WTC11 (cell line): ENCODE measurements at places on chromosomes 5 and 9.

DNA sequence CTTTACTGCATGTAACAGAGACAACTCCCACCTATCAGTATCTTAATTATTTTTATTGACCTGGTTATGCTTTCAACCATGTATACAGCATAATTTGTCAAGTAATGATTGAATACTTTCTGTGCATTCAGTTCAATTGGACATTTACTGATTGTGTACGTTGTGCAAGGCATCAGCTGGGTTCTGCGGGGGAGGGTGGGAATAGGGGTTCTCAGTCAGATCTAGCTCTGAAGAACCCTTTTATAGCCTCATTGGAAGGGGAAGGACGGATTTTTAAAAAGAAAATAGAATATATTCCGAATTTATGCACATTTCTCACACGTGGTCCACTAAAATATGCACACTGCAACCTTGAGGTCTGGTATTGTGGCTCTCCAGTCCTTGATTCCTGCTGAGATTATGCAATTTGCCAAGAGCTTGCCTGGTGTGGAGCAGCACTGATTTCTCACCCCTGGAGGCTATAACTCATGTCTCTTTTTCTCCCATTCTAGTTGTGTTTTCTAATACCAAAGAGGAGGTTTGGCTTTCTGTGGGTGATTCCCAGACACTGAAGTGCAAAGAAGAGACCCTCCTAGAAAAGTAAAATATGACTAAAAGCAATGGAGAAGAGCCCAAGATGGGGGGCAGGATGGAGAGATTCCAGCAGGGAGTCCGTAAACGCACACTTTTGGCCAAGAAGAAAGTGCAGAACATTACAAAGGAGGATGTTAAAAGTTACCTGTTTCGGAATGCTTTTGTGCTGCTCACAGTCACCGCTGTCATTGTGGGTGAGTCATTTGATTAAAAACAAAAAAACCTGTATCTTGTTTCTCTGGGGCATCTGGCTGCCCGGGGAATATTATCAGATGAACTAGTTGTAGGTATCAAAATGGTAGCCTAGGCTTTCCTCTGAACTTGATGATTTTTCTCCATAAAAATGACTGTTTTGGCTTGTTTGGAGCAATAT, 1.7 kb downstream of the SLC1A3 start:
- DNase-seq = no peak

- no peak for DNase-seq
Measured at GRCh38 chr5:5271786-5272321, 131.7 kb downstream of the ADAMTS16 start.

DNA sequence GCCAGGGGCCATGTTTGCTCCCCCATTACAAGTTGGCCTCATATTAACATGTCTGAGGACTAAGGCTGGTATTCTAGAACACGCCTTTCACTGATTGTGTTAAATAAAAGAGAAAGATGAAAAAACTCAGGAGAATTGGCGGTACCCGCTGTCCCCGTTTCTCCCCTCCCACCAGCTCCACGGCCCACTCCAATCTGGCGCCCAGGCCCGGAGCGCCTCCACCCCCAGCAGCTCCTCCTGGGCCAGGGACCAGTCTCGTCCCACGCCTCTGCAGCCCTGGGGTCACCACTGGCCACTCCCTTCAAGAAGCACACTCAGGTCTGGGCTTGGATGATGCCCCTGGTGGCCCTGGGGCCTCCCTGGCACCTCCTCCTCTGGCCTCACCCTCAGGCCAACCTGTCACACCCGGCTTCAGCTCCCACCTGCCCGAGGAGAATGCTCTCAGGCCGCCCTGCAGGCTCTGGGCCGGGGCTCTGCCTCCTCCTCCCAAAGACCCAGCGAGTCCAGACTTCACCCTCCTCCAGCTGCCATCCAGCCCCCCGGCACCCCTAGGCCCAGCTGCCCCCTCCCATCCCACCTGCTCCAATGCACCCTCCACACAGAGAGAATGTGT, 133.0 kb upstream of the PPP1R26 start:
- DNase-seq = peak; percentile 11

GRCh38 chr5:68405784-68406743, 190.5 kb downstream of the PIK3R1 start:
- DNase-seq = no peak

- no peak for DNase-seq
Measured at GRCh38 chr9:37201581-37201980, 81.2 kb downstream of the ZCCHC7 start.

DNA sequence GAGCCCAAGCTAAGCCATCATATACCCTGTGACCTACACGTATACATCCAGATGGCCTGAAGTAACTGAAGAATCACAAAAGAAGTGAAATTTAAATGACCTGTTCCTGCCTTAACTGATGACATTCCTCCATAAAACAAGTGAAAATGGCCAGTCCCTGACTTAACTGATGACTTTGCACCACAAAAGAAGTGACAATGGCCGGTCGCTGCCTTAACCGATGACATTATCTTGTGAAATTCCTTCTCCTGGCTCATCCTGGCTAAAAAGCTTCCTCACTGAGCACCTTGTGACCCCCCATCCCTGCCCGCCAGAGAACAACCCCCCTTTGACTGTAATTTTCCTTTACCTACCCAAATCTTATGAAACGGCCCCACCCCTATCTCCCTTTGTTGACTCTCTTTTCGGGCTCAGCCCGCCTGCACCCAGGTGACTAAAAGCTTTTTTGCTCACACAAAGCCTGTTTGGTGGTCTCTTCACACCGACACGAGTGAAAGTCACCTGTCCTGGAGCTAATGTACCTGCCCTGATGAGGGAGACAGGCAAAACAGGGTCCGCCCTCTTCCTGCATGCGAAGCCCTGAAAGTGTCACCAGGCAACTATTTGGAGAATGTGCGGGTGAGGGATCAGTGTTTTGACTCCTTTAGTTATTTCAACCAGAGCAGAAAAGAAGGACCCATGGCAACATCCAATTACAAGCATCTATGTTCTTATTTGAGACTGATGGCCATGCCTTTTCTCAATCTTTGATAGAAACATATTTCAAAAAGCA, 266.1 kb downstream of the SMARCA2 start:
- DNase-seq = peak; percentile 77

GRCh38 chr5:36875051-36875789, 1.3 kb upstream of the NIPBL start:
- DNase-seq = peak; percentile 45

DNA sequence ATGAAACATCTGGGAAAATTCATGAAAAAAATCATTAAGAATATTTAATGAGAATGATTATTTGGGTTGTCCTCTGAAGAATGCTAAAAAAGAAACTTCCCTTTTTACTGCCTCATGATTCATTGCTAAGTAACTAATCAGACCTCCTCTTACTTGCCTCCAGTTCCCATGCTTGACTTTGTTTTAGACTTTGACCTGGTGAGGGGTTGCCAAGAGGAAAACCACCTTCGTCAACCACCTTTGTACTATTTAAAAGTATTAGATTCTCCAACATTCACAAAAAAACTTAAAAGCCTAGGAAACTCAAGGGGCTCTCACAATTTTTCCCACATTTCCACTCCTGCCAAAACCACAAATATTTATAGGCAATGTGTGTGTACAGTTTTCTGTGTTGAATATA, 115.2 kb upstream of the ST8SIA4 start:
- DNase-seq = no peak

- no peak for DNase-seq
Measured at GRCh38 chr9:117104716-117105495, 310.0 kb downstream of the ASTN2 start.

- DNase-seq = no peak
Measured at GRCh38 chr5:64147379-64147778, 18.3 kb upstream of the RNF180 start.

DNA sequence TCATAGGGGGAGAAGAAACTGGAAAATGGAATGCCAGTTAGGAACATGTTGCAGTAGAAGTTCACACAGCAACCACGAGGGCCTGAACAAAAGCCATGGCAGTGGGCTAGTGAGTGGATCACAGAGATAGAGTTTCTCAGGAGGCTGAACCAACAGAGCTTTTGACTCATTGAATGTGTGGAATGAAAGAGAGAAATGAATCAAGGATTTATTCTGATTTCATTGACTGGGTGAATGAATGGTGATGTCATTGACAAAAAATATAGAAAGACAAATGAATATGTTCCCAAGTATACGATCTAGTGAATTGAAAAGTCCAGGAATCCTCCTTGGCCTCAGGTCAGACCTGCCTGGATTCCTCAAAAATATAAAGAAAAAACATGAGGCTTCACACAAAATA, 99.2 kb downstream of the ZNF462 start:
- no peak for DNase-seq

- no peak for DNase-seq
Measured at GRCh38 chr5:66209794-66210193, 65.7 kb downstream of the SREK1 start.

DNA sequence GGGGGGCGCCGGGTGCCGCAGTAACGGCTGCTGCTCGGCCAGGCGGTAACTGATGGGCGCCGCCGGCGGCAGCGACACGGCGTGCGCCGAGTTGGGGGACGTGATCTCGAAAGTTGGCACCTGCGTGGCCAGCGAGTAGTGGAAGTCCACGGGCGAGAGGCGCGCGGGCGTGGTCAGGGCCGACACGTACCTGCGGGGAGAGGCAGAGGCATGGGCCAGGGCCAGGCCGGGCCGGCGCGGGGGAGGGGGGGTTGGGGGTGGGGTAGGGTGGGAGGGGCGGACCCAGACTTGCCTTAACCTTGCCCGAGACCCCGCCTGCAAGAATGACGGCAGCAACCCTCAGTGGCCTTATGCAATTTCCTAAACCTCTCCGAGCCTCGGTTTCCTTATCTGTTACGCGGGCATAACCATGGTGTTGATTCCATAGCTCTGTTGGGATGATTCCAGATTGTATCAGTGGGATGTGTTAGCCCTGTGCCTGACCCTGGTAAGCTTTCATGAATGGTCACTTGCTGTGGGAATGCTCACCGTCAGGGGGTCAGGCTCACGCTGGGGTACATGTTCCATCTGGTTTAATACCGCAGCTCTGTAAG, 53.0 kb downstream of the PSD2 start:
- no peak for DNase-seq

DNA sequence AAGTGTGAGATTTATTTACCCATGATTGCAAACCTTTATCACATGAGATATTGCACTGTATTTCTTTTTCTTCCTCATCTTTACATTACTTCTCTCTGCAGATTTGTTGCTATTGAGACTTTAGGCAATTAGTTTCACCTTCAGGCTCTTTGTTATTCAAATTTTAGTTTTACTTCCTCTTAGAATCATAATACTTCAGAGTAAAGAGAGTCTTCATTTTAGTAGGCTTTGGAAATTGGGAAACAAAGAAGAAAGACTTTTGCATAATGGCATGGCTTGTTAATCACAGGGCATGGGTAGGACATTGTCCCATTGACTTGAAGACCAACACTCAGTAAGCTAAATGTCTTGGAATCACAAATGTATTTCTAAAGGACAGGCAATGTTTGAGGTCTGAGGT, 1.2 kb upstream of the PCDHGA5 start:
- no peak for DNase-seq

GRCh38 chr9:101562966-101563365, 29.3 kb downstream of the RNF20 start:
- DNase-seq = no peak

- no peak for DNase-seq
Measured at GRCh38 chr5:108214857-108215256, 167.0 kb downstream of the FBXL17 start.

- DNase-seq = no peak
Measured at GRCh38 chr9:122143876-122144405, 15.6 kb downstream of the NDUFA8 start.

GRCh38 chr5:131617140-131617822, 17.7 kb downstream of the RAPGEF6 start:
- no peak for DNase-seq

- peak; percentile 15 for DNase-seq
Measured at GRCh38 chr5:39423331-39423751, 1.4 kb downstream of the DAB2 start.

- DNase-seq = no peak
Measured at GRCh38 chr5:107542831-107543231, 127.9 kb downstream of the EFNA5 start.
